ENCODE measurements at places on chromosomes 12 and 14. TPM values are rescaled to one million over a fixed set of nuclear protein-coding genes. Genes with fewer than 3 reads are reported as not detected.

The OVCH1 gene
- polyA plus RNA-seq, result 0.04 TPM

The CCDC60 gene
- 2.4 TPM for polyA plus RNA-seq

The DEGS2 gene
- 6.0 TPM for polyA plus RNA-seq

The SYNE3 gene
- 2.4 TPM for polyA plus RNA-seq

The GLT1D1 gene
- 2.2 TPM for polyA plus RNA-seq

The KLRG1 gene
- polyA plus RNA-seq, result 2.3 TPM

The CLEC1B gene
- 1.2 TPM for polyA plus RNA-seq

The RNFT2 gene
- 4.2 TPM for polyA plus RNA-seq

The ASPG gene
- 32.2 TPM for polyA plus RNA-seq

The CLEC6A gene
- not detected for polyA plus RNA-seq

The CCDC88C gene
- polyA plus RNA-seq, result 33.2 TPM

The TUNAR gene
- 0.16 TPM for polyA plus RNA-seq

The SLC8A3 gene
- 5.4 TPM for polyA plus RNA-seq

The ATL1 gene
- 10.8 TPM for polyA plus RNA-seq

Measured in left lung (tissue), 14 donors.